CD14-positive monocyte (primary cell): ENCODE measurements at places on chromosomes 6 and 20.

GRCh38 chr6:71886184-71887005 lies at the start of gene RIMS1:
TSS of gene RIMS1 (plus strand) at chr6:71886550. CDS start at chr6:71887024, 474 bp downstream.
- DNase-seq: no peak

DNA sequence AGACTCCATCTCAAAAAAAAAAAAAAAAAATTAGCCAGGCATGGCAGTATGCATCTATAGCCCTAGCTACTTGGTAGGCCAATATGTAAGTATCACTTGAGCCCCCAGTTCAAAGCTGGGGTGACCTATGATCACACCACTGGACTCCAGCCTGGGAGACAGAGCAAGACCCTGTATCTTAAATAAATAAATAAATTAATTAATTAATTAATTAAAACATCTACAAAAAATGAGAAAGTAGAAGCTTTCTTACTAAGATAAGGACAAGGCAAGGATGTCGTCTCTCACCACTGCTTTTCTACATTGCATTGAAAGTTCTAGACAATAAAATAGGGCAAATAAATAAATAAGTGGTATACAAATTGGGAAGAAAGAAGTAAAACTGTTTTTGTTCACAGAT lies 134.3 kb upstream of the CARMIL1 start:
- DNase-seq: no peak

DNA sequence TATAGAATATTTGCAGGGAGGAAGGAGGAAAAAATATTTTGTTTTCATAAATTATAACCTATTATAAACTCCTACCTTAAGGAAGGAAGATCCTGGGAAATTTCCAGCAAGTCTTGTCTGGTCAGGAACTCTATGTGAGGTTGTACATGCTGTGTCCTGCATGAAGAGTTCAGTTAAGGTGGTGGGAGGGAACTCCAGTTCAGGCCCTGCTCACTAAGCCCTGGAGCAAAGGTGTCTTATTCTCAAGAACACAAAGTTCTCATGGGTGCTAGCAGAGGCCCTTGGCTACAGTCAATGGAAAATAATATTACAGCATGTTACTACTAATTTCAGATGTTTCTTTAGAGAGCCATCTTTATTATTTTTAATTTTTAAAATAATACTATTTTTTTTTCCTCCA lies 3.8 kb upstream of the OGFRL1 start:
- DNase-seq: no peak

- DNase-seq: peak; percentile 65
These were observed 137.0 kb upstream of the RIN2 start for GRCh38 chr20:19621072-19621471.

GRCh38 chr6:85453490-85453889 lies 3.6 kb downstream of the NT5E start:
- DNase-seq: no peak

DNA sequence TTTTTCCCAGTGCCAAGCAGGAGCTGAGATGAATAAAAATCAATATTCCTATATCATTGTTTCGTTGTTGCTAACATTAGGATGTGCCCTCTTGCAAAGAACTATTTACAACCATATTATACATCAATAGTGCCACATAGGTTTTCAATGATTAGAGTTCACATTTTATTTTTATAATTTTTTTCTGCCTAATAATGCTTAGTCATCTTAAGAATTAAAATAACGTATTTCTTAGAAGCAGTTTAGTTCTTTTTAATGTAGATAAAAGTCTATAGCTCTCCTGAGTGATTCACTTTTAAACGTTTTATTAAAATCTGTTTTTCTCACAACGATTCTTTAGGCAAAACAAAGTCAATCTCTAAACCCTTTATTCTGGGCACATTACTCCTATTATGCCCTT lies 71.6 kb downstream of the CHD6 start:
- DNase-seq: no peak

DNA sequence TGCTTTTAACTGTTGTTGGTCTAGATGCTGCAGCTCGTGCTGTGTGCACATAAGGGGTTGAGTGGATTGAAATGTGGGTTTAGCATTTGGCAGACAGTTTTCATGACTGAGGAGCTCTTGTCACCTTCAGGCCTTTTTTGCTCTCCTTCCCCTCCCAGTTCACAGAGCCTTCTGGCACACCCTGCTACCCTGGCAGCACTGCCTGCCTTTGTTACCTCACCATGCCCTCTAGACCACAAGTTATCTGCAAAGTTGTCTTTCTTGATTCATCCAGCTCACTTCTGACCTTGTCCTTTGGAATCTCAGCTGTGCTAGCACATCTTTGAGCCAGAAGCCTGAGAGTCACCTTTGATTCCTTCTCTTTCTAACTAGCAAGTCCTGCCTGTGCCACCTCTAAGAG lies 348.9 kb upstream of the ZFP64 start:
- no peak for DNase-seq

GRCh38 chr6:137341681-137342195 lies 122.6 kb upstream of the IFNGR1 start:
- no peak for DNase-seq

DNA sequence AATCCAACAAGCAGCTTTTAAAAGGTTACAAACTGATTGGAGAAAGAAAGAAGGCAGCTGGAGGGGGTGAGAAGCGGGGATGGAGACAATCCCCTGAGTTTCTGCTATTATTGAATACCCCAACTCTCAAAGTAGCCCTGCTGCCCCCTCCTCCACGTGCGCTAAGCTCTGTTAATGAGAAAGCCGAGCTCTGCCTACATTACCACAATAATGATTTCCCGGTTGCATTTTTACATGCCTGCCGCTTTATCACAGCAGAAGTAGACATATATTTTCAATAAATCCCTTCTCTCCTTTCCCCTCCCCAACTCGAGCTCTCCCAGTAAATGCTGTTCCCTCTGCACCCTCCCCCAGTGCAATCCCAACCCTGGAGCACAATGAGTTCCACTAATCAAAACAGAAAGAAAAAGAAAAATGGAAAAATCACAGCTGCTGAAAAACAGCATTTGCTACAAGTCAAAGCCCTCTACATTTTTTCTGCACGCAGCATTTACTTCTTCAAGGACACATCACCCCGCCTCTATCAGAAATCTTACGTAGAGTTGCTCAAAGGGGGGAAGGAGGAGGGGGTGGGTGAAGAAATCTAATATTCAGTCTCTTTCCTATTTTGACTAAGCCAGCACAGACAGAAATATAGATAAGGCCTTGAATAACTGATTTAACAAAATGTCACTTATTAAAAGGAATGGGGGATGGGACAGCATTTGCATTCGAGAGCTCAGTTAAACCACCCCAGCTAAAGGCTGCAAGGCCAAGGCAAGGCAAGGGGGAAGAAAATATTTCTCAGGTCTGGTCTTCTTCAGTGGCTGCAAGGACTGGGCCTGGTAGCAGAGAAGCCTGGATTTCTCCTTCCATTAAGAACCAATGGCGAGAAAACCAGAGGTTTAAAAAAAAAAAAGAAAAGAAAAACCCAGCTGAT lies 10.7 kb downstream of the TRERF1 start:
- no peak for DNase-seq

DNA sequence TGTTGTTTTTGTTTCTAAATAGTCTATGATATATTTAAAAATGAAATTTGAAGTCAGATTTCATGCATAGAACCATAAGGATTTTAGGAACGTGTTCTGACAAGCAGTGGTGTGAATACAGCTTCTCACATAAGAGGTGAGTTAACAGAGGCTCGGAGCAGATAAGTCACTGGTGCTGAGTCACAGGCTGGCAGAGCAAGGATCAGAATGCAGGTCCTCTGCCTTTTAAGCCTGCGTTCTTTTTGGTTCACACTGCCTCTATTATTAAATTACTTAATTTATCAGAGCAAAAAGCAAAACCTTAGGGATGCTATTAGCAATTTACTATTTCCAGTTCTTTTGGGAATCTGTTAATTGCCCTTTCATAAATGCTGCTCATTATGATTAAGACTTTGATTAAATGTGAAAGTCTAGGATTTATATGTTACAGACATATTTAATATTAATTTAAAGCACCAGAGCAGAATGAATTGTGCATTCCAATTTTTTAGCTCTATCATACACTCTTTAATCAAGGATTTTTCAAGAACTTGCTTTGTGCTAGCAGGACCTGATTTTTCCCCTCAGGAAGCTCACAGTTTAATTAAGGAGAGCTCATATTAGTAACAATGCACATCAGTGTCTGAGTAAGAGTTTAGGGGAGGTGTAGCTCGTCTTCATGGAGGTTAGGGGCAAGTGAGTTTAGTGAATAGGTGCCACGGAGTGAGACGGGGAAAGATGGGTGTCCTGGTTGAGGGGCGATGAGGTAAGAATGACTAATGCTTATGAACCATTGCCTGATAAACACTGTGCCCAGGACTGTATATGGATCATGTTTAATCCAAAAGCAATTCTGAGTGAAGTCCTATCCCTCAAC lies 212.7 kb upstream of the AGPAT4 start:
- no peak for DNase-seq

DNA sequence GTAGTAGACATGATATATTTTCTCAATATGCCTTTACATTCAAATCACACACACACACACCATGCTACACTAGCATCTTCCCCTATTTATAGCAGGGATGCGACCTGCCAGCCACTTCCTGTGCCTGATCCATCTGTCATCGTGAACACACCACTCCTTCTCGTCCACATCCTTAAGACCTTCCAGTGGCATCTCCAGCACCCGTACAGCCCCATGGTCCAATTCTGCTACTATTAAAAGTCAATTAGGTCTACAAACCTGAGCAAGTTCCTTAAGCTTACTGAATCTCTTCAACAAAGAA lies 54.5 kb downstream of the KIF16B start:
- no peak for DNase-seq

DNA sequence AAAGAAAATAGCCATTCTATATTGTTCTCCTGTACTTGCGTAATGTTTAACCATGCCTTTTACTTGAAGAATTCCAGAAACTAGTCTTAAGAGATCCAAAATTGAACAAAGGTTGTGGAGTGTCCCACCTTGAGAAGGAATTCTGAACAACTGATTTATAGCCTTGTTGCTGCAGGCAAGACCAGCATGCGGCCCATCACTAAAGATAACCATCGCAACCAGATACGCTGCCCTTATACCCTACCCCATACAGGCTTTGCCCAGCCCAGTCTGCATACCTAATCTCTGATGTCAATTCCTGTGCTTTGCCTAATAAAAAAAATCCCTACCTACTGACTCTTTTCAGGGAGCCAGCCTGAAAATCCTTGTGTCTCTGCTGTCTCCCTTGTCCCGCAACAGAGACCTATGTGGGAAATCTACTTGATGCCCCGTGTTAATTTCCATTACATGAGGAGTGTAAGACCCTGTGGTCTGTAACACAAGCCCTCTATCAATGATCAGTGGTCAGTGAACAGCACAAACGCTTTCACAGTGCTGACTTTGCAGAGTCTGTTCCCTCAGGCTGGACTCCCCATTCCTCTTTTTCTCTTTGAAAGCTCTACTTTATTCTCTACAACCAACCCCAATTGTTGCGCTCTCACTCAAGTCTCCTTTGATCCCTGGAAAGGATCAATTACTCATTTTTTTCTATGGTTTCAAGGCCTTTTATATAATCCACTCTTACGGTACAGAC lies 125.7 kb upstream of the BTBD3 start:
- DNase-seq: no peak

DNA sequence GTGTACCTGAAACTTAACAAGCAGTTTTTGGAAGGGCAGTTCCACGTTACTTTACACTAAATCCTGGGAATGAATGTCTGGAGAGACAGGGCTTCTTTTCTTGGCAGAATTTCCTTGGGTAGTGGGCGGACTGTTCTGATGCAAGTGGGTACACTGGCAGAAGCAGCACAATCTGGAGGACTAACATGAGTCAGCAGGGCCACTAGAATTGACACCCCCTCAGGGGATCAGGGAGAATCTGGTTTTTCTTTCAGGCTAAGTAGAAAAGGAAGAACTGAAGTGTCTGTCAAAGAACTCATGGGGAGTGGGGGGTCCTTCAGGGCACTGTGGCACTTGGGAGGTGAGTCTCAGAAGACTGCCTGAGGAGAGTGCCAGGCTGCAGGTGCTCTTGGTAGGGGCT lies 34.6 kb downstream of the PANK2 start:
- DNase-seq: no peak

DNA sequence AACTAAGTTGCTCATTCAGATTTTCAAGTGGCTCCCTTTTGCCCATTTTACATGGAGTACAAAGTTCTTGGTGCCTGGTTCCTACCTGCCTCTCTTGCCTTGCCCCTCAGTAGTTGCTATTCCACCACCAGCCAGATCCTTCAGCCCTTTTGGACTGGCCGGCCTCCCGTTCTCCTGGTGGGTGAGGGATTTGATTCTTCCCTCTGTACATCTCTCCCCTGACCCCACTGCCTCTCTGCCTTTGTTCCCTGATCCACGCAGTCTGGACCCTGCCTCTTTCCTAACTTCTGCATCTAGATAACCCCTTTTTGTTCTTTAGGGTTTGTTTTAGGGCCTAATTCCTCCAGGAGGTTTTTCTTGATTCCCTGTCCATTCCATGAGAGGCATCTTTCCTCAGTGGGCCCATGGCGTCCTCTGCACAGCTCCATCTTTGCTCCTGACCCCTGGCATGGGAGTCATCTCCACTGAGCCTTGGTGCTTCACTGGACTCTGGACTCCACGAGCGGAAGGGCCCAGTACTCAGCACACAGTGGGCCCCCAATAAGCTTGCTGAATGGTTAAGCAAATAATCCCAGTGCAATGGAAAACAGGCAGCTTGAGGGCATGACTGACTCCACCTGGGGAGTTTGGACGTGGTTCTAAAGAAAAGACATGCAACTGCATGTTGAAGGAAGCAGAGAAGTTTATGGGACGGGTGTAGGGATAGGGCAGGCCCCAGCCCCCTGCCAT lies 309.3 kb upstream of the SUPT3H start:
- no peak for DNase-seq

GRCh38 chr6:107956586-107957307 lies 1.3 kb downstream of the SEC63 start:
- peak; percentile 20 for DNase-seq

DNA sequence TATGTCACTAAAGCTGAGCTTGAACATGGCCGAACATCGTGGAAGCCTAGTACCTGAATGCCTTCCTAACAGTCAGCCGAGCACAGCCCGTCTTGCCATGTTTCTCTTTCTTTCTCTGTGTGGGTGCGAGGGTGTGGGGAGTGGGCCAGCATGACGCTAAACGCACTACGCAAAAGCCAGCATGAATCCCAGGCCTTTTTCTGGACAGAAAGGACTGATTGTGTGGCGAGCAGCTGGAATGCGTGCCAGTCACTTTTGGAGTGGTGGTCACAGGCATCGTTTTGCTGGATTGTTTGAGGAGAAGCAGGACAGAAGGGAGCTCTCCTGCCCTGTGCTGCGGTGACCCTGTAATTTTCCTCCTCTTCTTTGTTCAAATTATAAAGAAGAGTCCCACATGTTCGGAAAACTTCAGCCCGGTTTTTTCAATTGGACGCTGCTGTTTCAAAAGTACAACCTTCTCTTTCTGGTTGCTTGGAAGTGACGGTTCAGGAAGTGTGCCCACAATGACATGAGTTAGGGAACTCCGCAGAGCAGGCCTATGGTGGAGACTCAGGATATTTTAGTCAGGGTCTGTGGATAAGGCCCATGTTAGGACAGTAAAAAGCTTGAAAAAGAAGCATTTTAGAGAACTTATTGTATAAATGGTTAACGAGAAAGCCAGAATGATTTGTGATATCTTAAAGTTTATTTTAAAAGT lies 54.3 kb downstream of the PDE7B start:
- DNase-seq: no peak

- DNase-seq: no peak
These were observed 32.2 kb upstream of the NXT1 start for GRCh38 chr20:23318347-23318746.

GRCh38 chr20:3751675-3752385 lies 15.7 kb downstream of the ADISSP start:
- peak; percentile 49 for DNase-seq
